NCI-H1694 (cell line): ENCODE measurements at places on chromosomes 12 and 14.

GRCh38 chr14:75689012-75689411, 28.0 kb downstream of the TTLL5 start:
- DNase-seq, result no peak

DNA sequence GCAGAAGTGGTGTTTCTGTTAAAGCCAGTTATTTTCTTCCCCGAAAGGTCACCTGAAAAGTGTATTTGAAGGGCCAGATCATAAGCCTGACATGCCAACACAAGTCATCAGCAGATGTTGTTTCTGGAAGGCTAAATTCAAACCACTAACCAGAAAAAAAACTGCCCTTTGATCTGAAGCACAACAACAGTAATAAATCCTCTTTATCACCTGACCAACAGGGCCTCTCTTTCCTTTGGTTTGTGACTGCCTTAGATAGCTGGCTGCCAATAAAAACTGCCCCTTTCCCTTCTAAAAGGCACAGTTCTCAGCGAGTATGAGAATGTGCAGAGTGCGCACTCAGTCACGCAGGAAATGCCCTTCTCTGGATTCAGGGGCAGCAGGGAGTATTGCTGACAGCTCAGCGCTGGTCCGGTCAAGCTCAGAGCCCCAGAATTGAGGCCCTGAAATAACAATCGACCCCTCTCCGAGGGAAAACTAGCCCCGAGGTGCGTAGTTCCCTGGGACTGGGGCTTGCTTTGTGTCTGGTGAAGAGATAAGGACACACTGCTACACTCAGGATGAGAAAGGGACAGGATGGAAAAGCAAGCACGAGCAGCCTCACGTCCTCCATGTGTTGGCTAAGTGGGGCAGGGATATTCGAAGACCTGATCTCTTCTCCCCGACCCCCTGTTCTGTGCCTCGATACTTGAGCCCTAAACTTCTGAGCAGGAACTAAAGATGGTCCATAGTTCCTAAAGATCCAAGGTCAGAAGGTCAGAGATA, 184.2 kb upstream of the GZMB start:
- DNase-seq, result no peak

DNA sequence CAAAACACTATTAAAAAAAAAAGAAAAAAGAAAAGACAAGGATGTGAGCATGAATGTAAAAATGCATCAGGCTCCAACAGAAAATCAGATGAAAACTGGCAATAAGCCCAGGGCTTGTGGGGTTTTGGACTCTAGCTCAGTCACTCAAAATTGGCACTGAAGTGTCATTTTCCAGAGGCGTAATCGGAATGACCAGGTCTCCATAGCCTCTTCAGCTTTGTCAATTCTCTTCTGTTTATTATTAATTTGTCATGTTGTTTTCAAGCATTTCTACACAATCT, 137.2 kb upstream of the TRHDE start:
- no peak for DNase-seq

GRCh38 chr12:126567016-126567415, 1501.8 kb downstream of the AACS start:
- no peak for DNase-seq

DNA sequence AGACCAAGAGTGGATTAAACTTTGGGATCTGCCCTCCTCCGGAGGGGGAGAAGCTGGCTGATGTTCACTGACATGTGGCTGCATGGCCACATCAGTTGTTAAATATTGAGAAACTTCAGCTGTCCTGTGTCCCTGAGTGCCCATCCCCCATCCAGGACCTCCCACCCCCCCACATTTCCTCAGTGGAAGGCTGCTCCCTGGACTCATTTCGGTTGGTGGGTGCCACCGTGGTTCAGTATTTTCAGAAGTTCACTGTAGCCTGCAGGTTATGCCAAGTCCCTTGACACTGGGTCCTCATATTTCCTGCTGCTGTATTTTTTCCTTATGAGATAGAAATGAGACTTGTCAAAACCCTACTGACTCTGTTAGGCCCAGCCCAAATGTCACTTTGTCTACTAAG, 302.4 kb downstream of the CACNA1C start:
- no peak for DNase-seq

- no peak for DNase-seq
These were observed 4.1 kb downstream of the C12orf75 start for GRCh38 chr12:105334582-105334981.

GRCh38 chr12:78403136-78403535, 461.4 kb upstream of the SYT1 start:
- no peak for DNase-seq

DNA sequence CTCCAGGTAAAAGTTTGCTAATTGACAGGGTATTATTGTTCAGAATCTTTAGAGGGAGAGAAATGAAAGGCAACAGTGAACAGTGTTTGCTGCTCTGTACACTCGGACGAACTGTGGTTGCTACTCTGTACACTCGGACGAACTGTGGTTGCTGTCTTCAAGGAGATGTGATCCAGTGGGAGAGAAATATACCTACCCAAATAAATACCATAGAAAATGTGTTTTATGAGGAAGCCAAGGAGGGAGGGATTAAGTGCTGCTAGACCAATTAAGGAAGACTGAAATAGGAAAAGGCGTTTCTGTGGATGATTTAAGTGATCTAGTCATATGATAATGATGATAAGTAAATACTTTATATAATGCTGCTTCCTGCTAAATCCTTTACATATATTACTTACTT, 2.7 kb downstream of the STK38L start:
- DNase-seq, result no peak

DNA sequence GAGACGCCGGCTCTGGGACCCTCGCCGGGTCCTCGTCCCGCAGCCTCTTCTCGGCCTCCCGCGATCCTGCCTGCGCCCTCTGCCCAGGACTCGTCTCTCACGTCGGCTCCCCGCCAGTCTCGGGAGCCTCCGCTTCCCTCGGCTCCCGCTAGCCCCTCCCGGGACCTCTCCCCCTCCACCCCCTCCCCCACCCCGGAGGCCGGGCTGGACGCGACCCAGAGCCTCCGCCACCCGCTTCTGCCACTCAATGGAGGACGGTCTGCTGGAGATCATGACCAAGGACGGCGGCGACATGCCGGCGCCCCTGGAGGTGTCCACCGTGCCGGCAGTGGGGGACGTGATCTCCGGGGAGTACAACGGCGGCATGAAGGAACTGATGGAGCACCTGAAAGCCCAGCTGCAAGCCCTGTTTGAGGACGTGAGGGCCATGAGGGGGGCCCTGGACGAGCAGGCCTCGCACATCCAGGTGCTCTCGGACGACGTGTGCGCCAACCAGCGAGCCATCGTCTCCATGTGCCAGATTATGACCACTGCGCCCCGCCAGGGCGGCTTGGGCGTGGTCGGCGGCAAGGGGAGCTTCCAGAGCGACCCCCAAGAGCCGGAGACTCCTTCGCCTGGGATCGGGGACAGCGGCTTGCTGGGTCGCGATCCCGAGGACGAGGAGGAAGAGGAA, 568 bp downstream of the CCDC184 start:
- no peak for DNase-seq

- no peak for DNase-seq
These were observed 74.8 kb downstream of the HECTD4 start for GRCh38 chr12:112307317-112308011.
